ENCODE measurements at places on chromosomes 12 and 14.

- no peak for DNase-seq
These were observed 12.0 kb downstream of the PACS2 start for GRCh38 chr14:105326568-105326867.

DNA sequence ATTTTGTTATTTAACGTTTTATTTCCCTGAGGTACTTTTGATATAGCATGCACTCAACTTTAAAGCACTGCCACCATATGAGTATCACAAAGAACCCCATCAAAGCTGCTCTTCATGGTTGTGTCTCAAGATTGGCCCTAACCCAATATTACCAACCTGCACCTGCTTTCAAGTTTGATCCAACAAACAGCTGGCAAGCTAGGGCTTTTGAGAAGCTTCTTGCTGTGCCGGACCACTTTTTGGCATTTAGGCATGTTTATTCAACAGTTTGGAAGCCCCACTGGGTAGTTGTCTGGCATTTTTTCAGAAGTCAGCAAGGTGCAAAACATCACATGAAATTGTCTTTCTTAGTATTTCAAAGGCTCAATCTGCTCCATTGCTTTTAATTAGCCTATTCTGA is 137.2 kb upstream of the PLEKHA5 start:
- DNase-seq: no peak

DNA sequence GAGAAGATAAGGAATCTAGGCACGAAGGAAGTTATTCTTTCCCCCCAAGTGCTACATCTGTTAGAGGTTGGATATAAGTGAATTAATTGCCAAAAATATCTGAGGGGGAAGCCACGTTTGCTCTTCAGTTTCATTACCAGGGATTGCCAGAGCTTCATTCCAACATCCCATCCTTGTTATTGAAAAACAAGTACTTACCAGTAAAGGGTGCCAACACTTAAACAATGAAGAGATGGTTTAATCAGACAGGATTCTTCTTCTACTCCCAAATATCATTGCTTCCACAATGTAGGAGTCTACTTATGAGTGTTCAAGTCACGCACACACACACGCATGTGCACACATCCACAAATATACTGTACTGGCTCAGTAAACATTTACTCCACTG is 312.4 kb downstream of the RPAP3 start:
- no peak for DNase-seq

- no peak for DNase-seq
These were observed 61.2 kb downstream of the BEGAIN start for GRCh38 chr14:100526057-100526456.

Data from activated CD4-positive, alpha-beta T cell treated with anti-CD3 and anti-CD28 coated beads for 4 hours (primary cell).